ENCODE measurements at places on chromosomes 1 and 21.

DNA sequence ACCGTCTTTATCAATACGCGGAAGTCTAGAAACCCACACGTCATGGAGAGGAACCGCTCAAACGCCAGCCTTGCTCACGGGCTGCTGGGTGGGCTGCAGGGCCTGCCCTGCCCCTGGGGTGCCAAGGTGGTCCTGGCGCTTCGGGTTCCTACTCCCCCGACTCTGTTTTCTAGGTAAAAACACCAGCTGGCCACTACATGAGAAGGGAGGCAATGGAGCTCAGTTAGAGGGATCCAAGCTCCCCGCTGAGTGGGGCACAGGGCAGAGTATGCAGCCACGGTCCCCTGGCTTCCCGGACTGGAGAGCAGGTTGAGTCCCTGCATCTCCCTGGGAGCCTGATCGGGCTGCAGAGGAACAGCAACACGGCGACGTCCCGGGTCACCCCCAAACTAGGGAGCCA lies 41.2 kb upstream of the RIPK4 start:
- no peak for DNase-seq

DNA sequence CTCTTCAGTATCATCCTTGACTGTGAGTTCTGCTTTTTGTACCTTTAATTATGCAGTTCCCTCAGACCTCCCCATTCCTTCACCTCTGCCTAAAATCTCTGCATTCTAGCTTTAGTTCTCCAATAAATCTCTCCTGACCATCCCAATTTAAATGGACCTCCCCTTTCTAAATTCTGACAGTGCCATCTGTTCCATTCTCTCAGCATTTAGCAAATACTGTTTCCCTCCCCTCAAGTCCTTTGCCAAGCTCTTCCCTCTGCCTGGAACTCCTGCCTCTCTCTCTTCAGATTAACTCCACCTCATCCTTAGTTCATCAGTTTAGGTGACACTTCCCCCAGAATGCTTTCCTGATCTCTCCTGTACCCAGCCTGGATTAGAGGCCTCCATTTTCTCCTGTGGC lies 54.0 kb upstream of the JUN start:
- no peak for DNase-seq

DNA sequence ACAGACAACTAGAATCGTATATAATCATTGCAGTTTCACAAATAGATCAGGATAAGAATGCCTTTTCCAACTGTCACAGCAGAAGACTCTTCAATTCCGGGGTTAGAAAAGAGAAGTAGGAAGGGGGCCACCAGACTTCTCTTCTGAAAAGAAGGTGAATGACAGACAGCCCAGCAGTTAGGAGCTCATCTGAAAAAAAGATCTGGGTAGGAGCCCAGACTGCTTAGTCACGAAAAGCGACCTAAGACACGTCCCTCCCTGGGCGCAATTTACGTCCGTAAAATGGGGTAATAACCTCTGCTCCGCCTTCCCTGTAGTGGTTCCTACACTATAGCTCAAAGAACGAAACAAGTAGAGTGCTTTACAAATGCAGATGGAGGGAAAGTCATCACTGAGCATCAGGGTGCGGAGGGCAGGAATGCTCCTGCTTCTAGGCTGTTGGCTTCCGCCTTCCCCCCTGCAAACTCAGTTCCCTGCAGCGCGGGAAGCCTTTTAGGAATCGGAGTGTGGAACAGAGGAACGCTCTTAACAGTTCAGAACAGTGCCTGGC lies 582 bp downstream of the ORC1 start:
- DNase-seq = peak; percentile 17

GRCh38 chr1:39525366-39526165 lies 34.1 kb downstream of the BMP8A start:
- DNase-seq = no peak

- peak; percentile 4 for DNase-seq
Measured at GRCh38 chr1:235411489-235412486, 44.6 kb downstream of the TBCE start.

DNA sequence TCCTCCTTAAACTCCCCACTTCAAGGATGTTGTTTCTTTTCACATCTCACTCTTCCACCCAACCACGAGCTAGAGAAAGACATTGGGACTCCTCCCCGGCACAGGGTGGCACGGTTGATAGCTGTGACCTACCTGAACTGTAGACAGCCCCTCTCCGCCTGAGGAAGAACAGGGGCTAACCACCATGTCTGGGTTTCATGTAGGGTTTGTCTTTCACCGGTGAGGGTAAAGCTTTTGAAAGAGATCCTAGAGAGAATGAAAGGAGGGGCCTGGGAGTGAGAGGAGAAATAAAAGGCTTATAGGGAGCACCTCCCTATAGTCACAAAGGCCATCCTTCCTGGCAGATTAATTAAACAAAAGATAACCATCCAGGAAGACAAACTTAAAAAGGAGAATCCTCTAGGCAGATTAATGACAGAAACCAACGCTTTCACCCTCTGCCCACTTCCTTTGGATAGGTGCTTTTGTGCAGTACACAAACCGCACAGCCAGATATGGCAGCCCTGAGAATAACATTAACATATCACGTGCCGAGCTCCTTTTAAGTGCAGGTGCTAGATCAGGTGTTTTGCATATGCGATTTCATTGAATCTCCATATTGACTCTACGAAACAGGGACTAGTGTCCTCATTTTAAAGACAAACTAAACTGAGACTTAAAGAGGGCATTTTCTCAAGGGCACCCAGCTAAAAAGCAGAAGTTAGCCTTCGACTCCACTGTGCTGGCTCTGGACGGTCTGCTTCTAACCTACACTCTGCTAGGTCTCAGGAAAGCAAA lies 178.1 kb upstream of the RUNX1 start:
- DNase-seq = peak; percentile 81

DNA sequence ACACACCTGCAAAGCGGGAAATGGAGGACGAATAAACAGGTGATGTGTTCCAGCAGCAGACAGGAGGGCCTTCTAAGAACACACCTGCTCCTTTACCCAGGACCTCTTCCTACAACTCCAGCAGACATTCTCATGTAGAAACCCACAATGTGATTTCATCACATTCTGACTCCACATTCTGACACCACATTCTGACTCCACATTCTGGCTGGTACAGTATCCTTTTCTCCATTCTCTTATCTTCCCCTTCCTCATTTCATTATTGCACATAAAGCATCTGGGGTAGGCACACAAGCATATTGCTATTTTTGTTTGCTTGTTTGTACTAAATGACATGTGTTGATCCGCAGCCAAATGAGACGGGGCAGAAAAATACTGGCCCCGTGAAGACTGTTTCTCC lies 3.6 kb upstream of the ZNF124 start:
- DNase-seq = no peak

GRCh38 chr1:65255035-65255655 lies 54.2 kb upstream of the DNAJC6 start:
- DNase-seq = no peak

Measured in DMS153 (cell line).